PC-9 (cell line): ENCODE measurements at places on chromosomes 16 and 17.

GRCh38 chr17:56440419-56440818, 153.1 kb upstream of the NOG start:
- DNase-seq = no peak
- no peaks in the 10 kb centered on the region for H3K36me3 ChIP-seq
- H3K27ac ChIP-seq = no peak overlapping the region
- H3K27me3 ChIP-seq = no peaks in the 10 kb centered on the region

GRCh38 chr16:11506741-11507305, 79.9 kb downstream of the LITAF start:
- DNase-seq = no peak
- no peak overlapping the region for H3K27ac ChIP-seq
- H3K4me1 ChIP-seq = peaks cover 5% of the 10 kb centered on the region; the same call in 1 of the 2 replicates
- no peaks in the 10 kb centered on the region for H3K27me3 ChIP-seq
- no peaks in the 10 kb centered on the region for H3K36me3 ChIP-seq

DNA sequence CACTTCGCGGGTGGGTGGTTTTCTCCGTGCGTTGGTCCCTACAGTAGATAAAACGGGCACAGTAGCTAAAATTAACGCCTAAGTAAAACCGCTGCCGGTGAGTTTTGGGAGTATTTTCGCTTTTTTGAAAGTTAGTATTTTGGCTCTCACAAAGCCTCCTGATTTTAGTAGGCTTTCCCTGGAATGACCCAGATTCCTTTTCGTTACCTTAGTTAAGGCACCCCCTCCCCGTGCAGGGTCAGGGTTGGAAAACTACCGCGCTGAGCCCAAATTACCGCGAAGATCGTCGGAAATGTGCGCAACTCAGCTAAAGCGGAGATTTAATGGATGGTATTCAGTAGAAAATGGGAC, 28.3 kb upstream of the ST6GALNAC1 start:
- peak overlapping the region; percentile 69 for H3K4me3 ChIP-seq
- no peaks in the 10 kb centered on the region for H3K36me3 ChIP-seq
- no peaks in the 10 kb centered on the region for H3K27me3 ChIP-seq
- peak overlapping the region; percentile 37 for H3K27ac ChIP-seq

DNA sequence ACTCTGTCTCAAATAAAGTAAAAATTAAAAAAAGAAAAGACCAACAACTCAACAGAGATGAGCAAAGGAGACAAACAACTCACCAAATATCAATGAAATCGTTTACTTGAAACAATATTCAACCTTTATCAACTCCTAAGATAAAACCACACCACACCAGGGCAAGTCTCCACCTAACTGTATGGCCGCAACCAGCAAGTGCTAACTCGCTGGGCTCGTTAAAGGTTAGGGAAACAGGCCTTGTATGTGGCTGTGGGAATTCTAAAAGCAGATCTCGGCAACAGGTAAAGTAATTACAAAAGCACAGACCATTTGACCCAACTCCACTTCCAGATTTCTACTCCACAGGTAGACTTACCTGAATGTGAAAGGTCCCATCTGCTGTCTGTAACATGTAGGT, 9.3 kb downstream of the ZCCHC14 start:
- H3K27me3 ChIP-seq = no peaks in the 10 kb centered on the region
- H3K4me1 ChIP-seq = peaks cover 13% of the 10 kb centered on the region

- H3K27me3 ChIP-seq = no peaks in the 10 kb centered on the region
- DNase-seq = no peak
- no peaks in the 10 kb centered on the region for H3K36me3 ChIP-seq
These were observed 16.2 kb upstream of the PHF12 start for GRCh38 chr17:28967221-28968135.

GRCh38 chr16:68529931-68530701, 9.0 kb upstream of the ZFP90 start:
- H3K4me3 ChIP-seq = peak overlapping the region; percentile 81
- H3K27me3 ChIP-seq = no peaks in the 10 kb centered on the region
- H3K36me3 ChIP-seq = no peaks in the 10 kb centered on the region
- H3K27ac ChIP-seq = no peak overlapping the region
- H3K4me1 ChIP-seq = peaks cover 10% of the 10 kb centered on the region

DNA sequence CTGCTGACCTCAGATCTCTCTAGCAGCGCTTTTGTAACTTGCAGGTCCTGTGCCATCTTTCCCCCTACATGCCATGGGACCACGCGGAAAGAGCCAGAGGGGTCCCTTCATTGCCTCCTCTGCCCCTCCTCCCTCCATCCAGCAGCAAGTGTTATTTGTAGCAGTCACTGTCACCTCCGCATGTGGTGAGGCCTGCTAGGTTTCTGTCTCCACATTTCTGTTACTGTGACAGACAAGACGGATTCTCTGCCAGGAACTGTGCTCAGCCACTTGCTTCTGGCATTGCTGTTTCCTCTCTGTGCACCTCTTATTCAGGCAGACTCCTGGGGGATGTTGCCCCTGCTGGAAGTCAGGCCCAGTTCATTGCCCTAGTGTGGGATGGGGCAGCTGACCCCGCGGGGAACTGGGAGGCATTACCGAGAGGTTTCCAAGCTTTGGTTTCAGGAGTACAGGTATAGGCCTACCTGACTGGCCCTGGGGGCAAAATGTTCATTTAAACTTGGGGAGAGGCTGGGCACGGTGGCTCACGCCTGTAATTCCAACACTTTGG, 61.2 kb downstream of the RAB11FIP4 start:
- H3K27ac ChIP-seq = peak overlapping the region; percentile 81
- H3K27me3 ChIP-seq = no peaks in the 10 kb centered on the region
- no peak overlapping the region for H3K4me3 ChIP-seq
- no peaks in the 10 kb centered on the region for H3K36me3 ChIP-seq

- H3K4me3 ChIP-seq = no peak overlapping the region
- DNase-seq = no peak
- no peaks in the 10 kb centered on the region for H3K4me1 ChIP-seq
- H3K36me3 ChIP-seq = no peaks in the 10 kb centered on the region
- no peak overlapping the region for H3K27ac ChIP-seq
These were observed 56.9 kb downstream of the RMI2 start for GRCh38 chr16:11402051-11402744.
